ENCODE measurements at places on chromosomes 4 and X.

- no peak for DNase-seq
Observed at GRCh38 chr4:62394766-62395165, 1194.6 kb downstream of the ADGRL3 start.

DNA sequence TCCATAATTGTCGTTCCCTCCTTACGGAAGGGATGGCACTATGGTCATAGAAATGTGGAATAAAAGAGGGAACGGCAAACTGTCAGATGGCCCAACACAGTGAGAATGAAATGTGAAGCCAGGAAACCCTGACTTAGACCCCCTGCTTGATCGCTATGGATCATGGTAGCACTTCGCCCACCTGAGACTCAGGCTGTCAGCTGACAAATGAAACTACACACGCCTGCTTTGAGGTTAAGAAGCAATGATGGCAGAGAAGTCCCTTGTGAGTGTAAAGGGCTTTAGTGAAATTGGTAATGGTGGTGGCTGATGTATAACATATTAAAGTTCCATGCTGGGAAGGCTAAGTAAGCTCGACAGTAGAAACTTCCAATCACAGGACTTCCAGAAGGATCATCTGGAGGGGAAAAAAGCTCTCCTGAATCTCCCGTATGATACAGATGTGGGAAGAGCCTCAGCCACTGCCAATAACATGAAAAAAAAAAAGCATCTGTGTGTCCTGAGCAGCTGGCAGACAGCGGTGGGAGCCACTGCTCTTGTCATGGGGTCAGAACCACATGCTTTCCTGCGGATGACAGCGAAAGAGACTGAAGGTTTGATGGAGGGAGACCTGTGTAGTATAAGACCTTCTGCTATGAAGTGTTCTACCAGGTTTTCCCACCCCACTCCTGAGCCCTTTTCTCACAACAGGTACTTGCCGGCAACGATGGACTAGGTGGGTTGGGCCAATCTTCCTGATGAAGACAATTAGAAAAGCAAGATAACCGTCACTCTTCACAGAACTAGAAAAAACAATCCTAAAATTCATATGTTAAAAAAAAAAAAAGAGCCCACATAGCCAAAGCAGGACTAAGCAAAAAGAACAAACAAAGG is 107.6 kb downstream of the AFAP1 start:
- DNase-seq, result no peak

DNA sequence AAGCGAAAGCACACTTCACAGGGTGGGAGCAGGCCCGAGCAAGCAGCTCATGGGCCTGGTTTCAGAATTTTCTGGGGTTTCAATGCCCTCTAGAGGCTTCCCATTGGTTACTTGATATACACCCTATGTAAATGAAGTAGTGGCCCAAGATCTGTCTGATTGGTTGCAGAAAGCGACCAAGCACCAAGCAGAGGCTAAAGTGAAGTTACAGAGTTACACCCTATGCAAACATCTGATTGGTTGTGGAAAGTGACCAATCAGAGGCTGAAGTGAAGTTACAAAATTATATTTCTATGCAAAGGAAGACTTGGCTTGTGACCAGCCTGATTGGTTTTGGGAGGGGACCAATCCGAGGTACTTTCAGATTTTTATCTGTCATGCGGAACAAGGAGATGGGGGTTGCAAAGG is 8.2 kb downstream of the FHIP1A start:
- DNase-seq, result no peak

- DNase-seq, result no peak
Observed at GRCh38 chrX:113699939-113700338, 859.3 kb upstream of the AMOT start.

DNA sequence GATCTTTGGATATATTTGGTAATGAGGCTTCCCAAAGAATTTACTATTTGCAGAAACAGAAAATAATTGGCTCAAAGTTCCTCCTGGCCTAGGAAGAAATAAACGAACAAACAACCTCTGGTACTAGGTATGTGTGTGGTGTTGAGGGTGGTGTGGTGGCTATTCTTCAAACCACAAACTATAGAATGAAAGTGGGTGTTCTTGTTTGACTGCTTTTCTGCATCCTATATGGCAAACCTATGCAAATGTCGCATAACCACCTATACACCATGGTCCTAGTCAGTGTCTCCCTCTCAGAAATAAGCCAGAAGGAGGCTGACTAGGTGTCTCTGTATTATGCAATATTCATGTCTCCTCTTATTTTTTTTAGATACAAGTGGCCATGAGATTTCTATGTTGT is 106.6 kb upstream of the PCDH18 start:
- no peak for DNase-seq

- DNase-seq, result no peak
Observed at GRCh38 chrX:75786290-75786689, 1.2 kb upstream of the MAGEE2 start.

DNA sequence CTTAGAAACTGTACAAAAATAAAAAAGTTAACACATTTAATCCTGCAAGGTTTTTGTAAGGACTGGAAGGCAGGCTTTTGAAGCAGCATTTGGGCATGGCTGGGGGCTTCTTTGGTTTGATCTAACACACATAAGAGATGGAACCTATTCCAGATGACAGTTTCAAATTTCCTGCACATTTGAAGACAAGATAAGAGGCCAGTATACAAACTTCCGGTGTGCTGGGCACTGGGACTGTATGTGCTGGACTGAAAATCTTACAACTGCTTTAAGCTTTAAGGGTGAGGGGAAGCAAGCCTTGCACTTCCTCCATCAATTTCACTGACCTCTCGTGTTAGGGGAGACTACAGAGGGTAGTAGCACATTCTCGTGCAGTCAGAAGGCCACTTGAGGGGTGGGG is 122.9 kb downstream of the AMMECR1 start:
- no peak for DNase-seq

- DNase-seq, result no peak
Observed at GRCh38 chrX:115036029-115036428, 18.6 kb upstream of the IL13RA2 start.

DNA sequence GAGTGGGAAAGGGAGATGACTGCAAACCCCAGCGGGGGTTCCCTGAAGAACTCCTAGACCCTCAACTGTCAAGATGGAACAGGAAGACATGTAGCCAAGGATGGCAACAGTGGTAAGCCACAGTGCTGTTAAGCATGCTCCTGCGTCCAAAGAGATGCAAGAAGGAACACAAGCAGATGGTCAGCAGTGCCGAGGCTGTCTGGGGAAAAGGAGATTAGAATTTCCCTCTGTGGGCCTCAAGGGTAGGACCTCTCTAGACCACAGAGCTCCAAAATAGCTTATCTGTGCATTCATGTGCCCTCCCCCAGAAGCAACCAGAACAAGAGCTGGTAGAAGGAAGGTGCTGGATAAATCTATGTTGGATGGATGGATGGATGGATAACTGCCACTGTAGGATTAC is 82.0 kb upstream of the CPEB2 start:
- no peak for DNase-seq

- no peak for DNase-seq
Observed at GRCh38 chrX:154735695-154736393, 15.0 kb downstream of the GAB3 start.
